Naive thymus-derived CD8-positive, alpha-beta T cell (primary cell): ENCODE measurements at places on chromosomes 2 and 18.

DNA sequence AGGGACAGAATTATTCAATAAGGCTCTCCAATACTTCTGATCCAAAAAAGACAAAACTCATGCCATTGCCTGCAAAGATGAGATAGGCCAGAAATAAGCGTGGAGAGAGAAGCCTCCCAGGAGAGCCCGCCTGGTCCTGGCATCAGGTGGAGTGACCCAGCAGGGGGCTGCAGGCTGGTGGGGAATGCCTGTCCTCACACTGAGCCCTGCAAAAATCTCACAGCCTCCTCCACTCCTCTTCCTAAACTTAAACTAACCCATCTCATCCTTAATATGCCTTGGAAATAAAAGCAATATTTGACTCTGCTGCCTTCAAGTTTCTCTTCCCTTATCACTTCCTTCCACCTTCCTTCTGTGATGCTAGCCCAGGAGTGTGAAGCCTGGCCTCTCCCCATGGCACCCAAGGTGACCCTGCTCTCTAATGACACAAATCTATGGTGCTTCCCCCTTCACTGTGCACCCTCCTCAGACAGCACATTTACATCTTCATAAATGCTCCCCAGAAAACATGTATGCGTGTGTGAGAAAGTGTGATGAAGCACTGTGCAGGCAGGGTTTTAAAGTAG is 218.4 kb downstream of the ANAPC1 start:
- DNase-seq, result no peak

DNA sequence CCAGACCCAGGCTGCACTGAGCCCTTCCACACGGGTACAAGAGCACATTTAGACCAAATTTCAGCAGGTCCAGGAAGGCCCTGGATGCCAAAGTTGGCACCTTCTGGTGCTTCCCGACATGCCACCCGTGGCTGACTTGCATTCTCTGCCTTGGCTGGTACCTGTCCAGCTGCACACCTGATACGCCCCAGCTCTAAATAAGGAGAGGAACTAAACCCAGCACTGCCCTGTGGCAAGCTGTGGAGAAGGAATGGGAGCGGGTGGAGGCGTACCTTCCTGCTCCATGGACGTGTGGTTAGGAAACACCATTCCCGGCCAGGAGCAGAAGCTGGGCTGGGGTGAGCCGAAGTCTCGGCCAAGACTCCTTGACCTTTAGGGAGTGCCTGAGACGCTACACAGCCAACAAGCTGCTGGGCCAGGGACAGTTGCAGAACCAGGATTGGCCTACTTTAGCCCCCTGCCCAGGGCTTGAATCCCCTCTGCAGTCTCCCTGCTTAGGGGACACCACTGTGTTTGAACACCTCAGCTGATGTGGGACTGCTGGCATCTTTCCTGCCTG is 86.5 kb upstream of the TAF1B start:
- DNase-seq, result no peak

- no peak for DNase-seq
Measured at GRCh38 chr2:1859671-1860450, 115.5 kb upstream of the PXDN start.

GRCh38 chr2:28058791-28059190 is 168.3 kb downstream of the BABAM2 start:
- no peak for DNase-seq

DNA sequence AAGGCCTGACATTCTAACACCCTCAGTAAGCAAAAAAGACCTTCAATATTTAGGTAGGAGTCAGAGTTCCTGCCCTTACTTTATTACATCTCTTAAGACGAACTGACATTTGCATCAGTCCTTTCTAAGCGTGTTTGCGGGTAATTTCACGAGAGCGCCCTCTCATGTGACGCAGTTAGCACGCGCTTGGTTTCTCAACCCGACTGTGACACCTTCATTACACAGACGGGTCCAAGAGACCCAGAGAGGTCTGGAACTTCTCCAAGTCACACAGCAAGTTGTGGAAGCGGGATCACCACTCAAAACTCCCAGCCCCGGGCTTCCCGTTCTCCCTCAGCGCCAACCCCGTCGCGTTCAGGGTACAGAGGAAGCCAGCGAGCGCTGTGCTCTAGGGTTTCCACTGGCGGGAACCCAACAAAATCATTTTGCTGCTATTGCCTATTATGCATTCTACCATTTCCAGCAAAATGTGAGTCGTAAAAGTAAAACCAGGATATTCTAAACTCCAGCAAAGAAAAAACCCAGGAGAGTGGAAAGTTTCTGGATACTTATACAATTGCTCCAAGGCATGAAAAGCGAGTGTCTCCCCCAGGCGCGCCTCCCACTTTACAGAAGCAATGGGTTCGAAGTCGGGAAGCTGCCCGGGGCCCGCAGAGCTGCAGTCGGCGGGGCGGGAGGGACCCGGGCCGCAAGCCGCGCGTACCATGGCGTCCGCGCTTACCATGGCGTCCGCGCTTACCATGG is 601 bp downstream of the ENOSF1 start:
- DNase-seq, result peak; percentile 53

GRCh38 chr2:199988151-199988550 is 32.8 kb downstream of the MAIP1 start:
- no peak for DNase-seq

GRCh38 chr2:85502720-85503119 is 36.2 kb upstream of the MAT2A start:
- no peak for DNase-seq
